Mesothelial cell of epicardium (in vitro differentiated cells): ENCODE measurements at places on chromosomes 4 and X.

DNA sequence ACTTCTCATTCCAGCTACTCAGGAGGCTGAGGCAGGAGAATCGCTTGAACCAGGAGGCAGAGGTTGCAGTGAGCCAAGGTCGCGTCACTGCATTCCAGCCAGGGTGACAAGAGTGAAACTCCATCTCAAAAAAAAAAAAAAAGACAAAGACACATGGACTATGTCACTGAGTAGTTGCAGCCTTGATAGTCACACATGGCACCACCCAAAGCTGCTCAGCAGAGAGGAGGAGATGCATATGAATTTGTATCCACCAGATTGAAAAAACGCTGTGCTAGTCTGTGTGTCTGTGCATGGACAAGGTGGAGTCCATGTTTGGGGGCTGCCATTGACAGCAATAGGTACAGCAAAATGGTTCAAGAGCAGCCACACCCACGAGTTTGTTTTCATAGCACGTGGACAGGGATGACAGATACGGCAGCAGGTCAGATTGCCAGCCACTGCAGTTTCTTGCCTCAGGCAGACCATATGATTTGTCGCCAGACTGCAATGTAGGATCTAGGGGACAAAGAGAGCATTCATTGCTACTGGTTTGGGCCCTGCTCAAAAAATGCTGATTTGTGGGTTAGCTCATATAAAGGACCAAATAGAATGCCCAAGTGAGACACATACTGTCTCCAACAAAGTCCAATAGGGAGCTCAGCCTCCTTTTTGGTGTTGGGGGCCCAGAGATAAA lies 89.9 kb downstream of the CEP135 start:
- H3K4me3 ChIP-seq = no peak overlapping the region
- peaks cover 2% of the 10 kb centered on the region for H3K4me1 ChIP-seq
- no peaks in the 10 kb centered on the region for H3K36me3 ChIP-seq

- no peaks in the 10 kb centered on the region for H3K27me3 ChIP-seq
- no peaks in the 10 kb centered on the region for H3K4me1 ChIP-seq
- no peak overlapping the region for H3K27ac ChIP-seq
- H3K36me3 ChIP-seq = peaks cover 44% of the 10 kb centered on the region
Measured at GRCh38 chr4:155367608-155368007, 9.2 kb downstream of the MAP9 start.

DNA sequence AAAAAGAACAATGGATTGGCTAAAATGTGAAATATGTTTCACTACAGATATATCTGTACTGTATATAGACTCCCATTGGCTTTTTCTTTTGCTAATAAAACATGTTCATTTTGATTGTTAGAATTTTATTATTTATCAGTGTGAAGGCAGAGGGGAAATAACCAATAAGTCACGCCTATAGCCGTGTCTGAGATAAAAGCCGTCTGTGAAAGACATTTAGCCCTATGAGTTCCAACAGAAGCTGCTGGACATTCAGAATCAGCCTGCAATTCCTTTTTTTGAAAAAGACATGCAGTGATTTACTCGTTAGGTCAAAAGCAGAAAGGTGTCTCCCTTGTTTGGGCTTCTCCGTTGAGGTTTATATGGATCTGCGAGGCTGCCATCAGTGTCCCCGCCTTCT lies 24.2 kb upstream of the SLC25A4 start:
- no peak overlapping the region for H3K4me3 ChIP-seq
- H3K4me1 ChIP-seq = peaks cover 19% of the 10 kb centered on the region
- no peaks in the 10 kb centered on the region for H3K36me3 ChIP-seq

- no peak overlapping the region for H3K4me3 ChIP-seq
- H3K36me3 ChIP-seq = peaks cover 45% of the 10 kb centered on the region
- peak overlapping the region; percentile 22 for H3K27ac ChIP-seq
Measured at GRCh38 chr4:150252741-150253140, 174.5 kb downstream of the DCLK2 start.

DNA sequence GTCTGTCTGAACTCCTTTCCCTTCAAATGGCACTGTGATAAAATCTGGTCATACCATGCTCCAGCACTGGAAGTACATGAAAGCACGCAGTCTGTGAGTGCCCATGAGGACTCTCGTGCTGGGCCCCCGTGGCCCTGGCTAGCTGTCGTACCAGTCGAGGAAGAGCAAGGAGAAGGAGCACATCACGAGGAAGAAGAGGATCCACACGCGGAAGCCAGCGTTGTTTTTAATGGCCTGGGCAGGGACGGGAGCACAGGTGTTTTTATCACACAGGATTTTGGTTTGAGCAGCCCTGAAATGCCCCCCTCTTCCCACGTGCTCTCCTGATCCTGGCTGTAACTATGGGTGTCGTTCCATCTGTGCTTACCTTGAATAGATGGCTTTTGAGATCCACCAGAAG lies 33.0 kb downstream of the NSG1 start:
- DNase-seq = no peak
- no peak overlapping the region for H3K27ac ChIP-seq
- H3K36me3 ChIP-seq = peaks cover 30% of the 10 kb centered on the region
- H3K27me3 ChIP-seq = no peaks in the 10 kb centered on the region
- no peak overlapping the region for H3K4me3 ChIP-seq

DNA sequence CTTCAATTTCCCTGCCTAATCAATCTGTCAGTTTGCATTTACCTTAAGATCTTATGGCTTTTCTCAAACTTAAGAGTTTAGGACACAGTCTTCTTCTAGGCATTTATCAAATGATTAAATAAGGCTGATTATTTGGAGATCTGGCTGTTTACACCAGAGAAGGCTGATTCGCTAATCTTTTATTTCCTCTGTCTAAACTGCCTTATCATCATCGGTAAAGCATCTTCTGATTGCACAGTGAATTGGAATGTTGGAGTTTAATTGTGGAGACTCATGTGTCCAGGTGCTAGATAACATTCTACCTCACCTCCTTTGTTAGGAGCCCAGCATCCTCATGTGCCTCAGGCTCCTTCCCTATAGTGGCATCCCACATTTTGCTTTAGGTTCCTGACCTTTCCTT lies 100.3 kb upstream of the DDIT4L start:
- no peaks in the 10 kb centered on the region for H3K27me3 ChIP-seq
- no peak for DNase-seq
- peaks cover 16% of the 10 kb centered on the region for H3K4me1 ChIP-seq
- H3K36me3 ChIP-seq = no peaks in the 10 kb centered on the region

GRCh38 chrX:16985286-16985685 lies 38.8 kb downstream of the REPS2 start:
- no peaks in the 10 kb centered on the region for H3K4me1 ChIP-seq
- peaks cover 16% of the 10 kb centered on the region for H3K27me3 ChIP-seq
- H3K36me3 ChIP-seq = peaks cover 3% of the 10 kb centered on the region
- no peak for DNase-seq
- H3K27ac ChIP-seq = no peak overlapping the region
- H3K4me3 ChIP-seq = no peak overlapping the region

DNA sequence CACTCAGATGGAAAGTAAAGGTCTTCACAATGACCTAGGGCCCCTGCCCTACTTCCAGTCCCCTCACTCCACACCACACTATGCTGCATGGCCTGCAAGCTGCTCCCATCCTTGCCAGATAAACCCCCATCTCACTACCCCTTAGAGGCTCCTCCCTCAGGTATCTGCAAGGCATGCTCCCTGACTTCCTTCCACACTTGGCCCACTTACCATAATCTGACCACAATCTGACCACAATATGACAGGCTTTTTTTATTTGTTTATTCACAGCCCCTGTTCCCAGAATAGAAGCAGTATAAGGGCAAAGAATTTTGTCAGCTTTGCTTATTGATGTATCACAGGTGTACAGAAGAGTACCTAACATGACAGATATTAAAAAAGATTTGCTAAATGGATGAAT lies 124.7 kb downstream of the CAMK2D start:
- DNase-seq = no peak
- no peak overlapping the region for H3K4me3 ChIP-seq
- no peak overlapping the region for H3K27ac ChIP-seq
- H3K36me3 ChIP-seq = no peaks in the 10 kb centered on the region

DNA sequence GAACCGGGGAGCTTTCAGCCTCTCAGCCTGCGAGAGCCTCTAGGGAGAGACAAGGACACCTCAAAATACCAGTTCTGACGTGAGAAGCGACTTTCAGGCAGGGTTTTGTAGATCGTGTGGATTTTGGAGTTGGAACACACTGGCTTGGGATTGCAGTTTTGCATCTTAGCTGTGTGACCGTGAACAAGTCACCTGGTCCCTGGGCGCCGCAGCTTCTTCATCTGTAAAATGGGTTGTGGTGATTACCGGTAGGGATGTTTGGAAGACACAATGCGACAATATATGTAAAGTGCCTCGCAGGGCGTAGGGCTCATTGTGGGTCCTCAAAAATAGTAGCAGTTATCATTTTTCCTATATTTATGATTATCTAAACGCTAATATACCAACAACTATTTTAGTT lies 43.7 kb upstream of the STOX2 start:
- no peak overlapping the region for H3K4me3 ChIP-seq
- peaks cover 39% of the 10 kb centered on the region for H3K4me1 ChIP-seq
- no peak for DNase-seq
- H3K27ac ChIP-seq = no peak overlapping the region
- H3K27me3 ChIP-seq = no peaks in the 10 kb centered on the region

- no peaks in the 10 kb centered on the region for H3K36me3 ChIP-seq
- H3K4me1 ChIP-seq = peaks cover 35% of the 10 kb centered on the region
- H3K4me3 ChIP-seq = no peak overlapping the region
- no peaks in the 10 kb centered on the region for H3K27me3 ChIP-seq
- no peak overlapping the region for H3K27ac ChIP-seq
Measured at GRCh38 chrX:20527558-20528011, 260.9 kb upstream of the RPS6KA3 start.

DNA sequence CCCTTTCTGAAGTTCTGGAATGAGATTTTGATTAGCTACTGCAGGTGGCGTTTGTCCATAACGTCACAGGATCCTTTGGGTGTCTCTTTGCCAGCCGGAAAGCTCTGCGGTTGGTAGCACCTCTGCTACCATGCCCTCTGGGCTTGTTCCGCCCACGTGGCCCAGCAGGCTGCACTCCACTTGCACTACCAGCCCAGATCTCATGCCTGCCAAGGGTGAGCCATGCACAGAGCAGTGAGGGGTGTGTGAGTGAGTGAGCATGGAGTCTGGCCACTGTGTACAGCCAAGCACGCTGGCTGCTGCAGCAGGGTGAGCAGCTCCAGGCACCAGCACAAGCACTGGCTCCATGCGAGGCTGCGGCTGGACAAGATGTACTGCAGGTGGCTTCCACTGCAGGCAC lies 6.6 kb upstream of the HNRNPD start:
- no peak overlapping the region for H3K4me3 ChIP-seq
- H3K27me3 ChIP-seq = no peaks in the 10 kb centered on the region
- H3K27ac ChIP-seq = no peak overlapping the region
- H3K4me1 ChIP-seq = peaks cover 15% of the 10 kb centered on the region
- peaks cover 11% of the 10 kb centered on the region for H3K36me3 ChIP-seq

DNA sequence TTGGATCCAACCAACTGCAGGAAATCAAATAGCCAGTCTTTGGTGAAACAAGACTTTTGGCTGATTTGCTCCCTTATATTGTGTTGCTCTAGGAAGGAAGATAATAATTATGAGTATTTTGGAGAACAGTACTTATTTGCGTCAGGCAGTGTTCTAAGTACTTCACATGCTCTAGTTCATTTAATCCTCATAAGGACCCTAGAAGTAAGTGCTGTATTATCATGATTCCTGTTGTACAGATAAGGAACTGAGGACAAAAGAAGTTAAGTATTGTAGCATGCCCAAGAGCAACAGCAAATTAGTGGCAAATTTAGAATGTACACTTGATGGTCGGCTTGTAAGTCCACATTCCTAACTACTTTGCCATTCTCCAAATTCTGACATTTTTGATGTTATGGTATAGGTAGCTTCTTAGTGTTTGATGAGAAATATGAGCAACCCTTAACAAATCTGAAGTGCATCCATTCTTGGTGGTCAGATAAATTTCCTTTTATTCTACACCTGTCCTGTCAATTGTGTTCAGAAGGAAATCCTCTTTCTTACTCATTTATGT lies 72.0 kb downstream of the SPRY1 start:
- no peak overlapping the region for H3K27ac ChIP-seq
- H3K4me3 ChIP-seq = no peak overlapping the region
- H3K4me1 ChIP-seq = peaks cover 6% of the 10 kb centered on the region
- no peak for DNase-seq
- H3K27me3 ChIP-seq = no peaks in the 10 kb centered on the region

- H3K27me3 ChIP-seq = peaks cover 3% of the 10 kb centered on the region
- peaks cover 15% of the 10 kb centered on the region for H3K4me1 ChIP-seq
- H3K27ac ChIP-seq = no peak overlapping the region
- H3K4me3 ChIP-seq = no peak overlapping the region
Measured at GRCh38 chr4:181479141-181479540, 764.1 kb upstream of the TENM3 start.

GRCh38 chr4:16231570-16232245 lies 5.4 kb upstream of the TAPT1 start:
- H3K4me1 ChIP-seq = peaks cover 30% of the 10 kb centered on the region
- peak overlapping the region; percentile 11 for H3K4me3 ChIP-seq
- no peaks in the 10 kb centered on the region for H3K36me3 ChIP-seq
- H3K27ac ChIP-seq = peak overlapping the region; percentile 40

- no peaks in the 10 kb centered on the region for H3K27me3 ChIP-seq
- no peak overlapping the region for H3K4me3 ChIP-seq
- H3K4me1 ChIP-seq = no peaks in the 10 kb centered on the region
Measured at GRCh38 chrX:155871934-155872333, 9.2 kb upstream of the VAMP7 start.

- no peak overlapping the region for H3K27ac ChIP-seq
- no peaks in the 10 kb centered on the region for H3K27me3 ChIP-seq
- DNase-seq = no peak
- H3K36me3 ChIP-seq = peaks cover 10% of the 10 kb centered on the region
Measured at GRCh38 chrX:139834879-139835278, 98.0 kb downstream of the ATP11C start.

DNA sequence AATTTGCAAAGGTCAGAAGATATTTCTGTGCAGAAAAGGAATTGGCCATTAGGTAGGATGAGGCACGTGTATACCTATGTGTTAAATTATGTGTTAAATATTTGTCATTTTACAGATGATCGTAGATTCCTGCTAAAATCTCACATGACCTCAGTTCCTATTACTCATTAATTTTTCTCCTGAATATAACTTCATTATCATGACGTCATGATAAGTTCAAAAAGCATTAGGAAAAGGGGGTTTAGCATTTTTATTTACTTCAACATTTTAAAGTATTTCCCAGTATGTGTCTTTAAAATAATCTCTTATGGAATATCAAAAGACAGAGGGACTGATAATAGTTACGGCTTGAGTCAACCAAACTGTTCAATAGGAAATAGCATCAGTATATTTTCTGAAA lies 372.8 kb downstream of the IL1RAPL1 start:
- no peak overlapping the region for H3K4me3 ChIP-seq
- no peak for DNase-seq
- H3K4me1 ChIP-seq = peaks cover 3% of the 10 kb centered on the region
